Activated T-helper 1 cell treated with anti-CD3 and anti-CD28 coated beads, Interleukin-2, amount 50 U/mL, for 16 hours (primary cell): ENCODE measurements at places on chromosomes 4 and X.

GRCh38 chr4:46254788-46255187 lies 130.9 kb upstream of the GABRG1 start:
- DNase-seq, result no peak

DNA sequence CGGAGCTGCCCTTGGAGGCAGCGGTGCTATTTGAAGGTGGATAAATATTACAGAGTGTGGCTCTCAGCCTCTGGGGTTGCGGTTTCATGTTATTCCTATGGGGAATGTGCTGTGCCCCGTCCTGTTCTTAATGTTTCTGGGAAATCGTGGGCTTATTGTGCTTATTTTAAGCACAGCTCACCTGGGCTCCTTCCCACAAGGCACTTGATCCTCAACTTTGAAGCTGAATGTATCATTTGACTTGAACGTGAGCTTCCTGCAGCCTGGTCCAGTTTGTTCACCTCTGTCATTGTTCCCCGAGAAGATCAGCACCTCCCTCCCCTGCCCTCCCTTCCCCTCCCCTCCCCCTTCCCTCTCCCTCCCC lies 3.9 kb downstream of the SORCS2 start:
- no peak for DNase-seq

DNA sequence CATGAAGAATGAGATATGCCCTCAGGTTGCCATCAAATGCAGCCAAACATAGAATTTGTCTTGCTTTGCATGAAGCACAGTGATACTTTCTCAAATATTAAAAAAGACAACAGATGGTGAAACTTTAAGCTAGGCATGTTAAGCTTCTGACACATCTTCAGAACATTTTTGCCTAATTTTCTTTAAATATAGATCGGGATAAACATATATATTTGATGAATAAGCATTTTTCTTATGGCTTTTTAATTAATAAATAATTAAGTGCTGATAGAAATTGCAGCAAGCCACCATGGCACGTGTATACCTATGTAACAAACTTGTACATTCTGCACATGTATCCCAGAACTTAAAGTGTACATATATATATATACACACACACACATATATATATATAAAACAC lies 831.2 kb upstream of the PCDH10 start:
- no peak for DNase-seq

DNA sequence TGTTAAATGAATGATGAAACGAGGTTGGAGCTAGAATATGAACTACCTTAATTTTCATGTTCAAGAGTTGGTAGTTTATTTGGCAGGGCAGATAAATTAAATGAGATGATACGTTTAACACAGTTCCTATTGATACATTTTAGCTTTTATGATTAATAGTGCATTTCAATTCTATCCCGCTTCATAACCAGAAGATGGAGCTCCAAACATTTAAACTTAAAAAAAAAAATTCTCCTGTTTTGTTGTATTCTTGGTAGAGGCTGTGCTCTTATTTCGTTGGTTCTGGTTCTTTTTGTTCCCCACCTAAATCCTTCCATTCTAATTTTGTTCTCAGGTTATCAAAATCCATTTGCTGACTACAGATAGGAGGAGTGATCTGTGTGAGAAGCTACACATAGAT lies 71.8 kb upstream of the PTPN13 start:
- no peak for DNase-seq

GRCh38 chrX:77597090-77597489 lies 149.9 kb downstream of the FGF16 start:
- no peak for DNase-seq
